NCI-H526 (cell line): ENCODE measurements at places on chromosomes 11 and 22.

DNA sequence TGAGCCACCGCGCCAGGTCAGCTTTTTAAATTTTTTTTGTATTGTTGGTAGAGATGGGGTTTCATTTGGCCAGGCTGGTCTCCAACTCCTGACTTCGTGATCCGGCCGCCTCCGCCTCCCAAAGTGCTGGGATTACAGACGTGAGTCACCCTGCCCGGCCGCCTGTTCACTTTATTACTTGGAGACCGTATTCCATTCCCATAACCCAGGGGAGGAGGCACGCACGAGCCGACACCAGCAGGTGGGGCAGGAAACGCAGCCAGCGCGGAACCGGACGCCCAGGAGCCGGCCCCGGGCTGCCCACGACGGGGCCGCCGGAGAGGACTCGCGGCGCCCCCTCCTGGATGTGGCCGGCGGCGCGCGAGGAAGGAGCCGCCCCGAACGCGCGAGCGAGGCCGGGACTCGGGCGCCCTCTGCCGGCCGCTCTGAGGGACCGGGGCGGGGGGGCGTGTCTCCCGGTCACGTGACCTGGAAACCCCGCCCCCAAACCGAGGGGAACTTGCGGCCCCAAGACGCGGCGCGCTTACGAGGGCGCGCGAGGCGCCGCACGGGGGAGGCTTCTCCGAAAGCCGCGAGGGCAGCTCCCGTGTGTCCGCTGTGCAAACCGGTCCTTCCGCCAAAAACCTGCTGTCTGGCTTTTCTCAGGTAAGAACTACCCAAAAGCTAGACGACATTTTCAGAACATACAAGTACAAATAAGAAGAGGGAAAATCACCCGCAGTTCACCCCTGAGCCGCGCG, 11.6 kb upstream of the RNH1 start:
- DNase-seq: peak; percentile 96

GRCh38 chr11:24683583-24683982, 186.7 kb downstream of the LUZP2 start:
- DNase-seq: no peak

GRCh38 chr22:50313021-50313420, 5.6 kb upstream of the PLXNB2 start:
- DNase-seq: no peak

GRCh38 chr11:94183886-94184264, 55.2 kb downstream of the PANX1 start:
- DNase-seq: peak; percentile 80

- no peak for DNase-seq
These were observed 228.9 kb downstream of the GUCY1A2 start for GRCh38 chr11:106789406-106789805.

GRCh38 chr11:17724020-17724908, 4.9 kb downstream of the MYOD1 start:
- no peak for DNase-seq

DNA sequence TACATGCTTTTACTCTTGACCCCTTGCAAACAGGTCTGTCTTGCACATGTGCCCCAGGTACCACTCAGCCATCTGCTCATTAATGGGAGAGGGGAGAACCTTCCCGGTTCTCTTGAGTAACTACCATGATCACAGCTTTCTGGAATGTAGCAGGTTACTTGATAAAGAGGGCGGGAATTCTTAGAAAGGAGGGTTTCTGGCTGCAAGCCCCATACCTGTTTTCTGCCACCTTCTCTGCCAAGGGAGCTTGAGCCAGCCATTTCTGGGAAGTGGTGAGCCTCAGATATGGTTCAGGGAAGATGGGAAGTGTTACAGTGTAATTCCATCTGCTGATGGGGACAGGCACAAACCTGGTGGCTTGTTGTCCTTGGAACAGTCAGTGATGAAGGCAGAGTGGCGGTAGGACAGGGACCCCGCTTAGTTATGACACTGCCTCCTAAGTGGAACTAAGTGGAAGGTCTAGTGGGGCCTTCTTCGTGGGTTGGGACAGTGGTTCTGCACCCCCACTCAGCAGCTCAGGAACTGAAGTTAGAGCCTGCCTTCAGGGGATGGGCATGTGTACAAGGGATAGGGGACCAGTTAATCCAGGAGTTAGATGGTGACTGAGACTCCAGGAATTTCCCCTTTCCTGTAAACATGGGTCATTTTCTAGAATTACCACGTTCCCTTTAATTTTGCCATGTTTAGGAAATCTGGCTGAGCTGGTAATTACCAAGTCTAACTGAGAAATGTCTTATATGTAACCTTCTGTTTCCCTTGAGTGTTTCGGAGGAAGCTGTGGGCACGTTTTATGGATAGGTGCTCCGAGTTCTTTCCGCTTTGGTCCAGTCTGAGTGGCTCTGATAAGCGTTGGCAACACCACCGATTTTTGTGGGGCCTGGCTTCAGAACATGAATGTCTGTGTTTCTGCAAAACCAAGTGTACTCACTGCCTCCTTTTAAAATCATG, 35.3 kb downstream of the BCR start:
- no peak for DNase-seq

- no peak for DNase-seq
These were observed 10.2 kb upstream of the MPPED1 start for GRCh38 chr22:43401661-43402060.

DNA sequence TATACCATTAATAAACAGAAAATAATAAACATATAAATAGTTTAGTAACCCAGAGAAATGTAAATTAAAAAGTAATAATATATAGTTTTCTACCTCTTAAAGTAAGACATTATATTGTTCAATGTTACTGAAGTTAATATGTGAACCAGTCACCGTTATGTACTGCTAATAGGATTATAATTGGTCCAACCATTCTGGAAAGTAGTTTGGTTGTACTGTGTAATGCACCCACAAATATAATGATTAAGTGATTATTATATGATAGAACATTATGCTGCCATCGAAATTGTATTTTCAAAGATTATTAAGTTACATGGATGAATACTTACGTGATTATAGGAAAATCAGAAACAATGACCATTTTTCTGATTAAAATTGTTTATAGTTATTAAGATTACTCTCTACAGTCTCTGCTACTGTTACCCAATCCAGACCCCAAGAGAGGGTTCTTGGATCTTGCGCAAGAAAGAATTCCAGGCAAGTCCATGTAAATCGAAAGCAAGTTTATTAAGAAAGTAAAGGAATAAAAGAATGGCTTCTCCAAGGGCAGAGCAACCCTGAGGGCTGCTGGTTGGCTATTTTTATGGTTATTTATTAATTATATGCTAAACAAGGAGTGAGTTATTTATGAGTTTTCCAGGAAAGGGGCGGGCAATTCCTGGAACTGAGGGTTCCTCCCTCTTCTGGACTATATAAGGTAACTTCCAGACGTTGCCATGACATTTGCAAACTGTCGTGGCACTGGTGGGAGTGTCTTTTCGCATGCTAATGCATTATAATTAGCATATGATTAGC, 50.1 kb downstream of the ACER3 start:
- DNase-seq: no peak

DNA sequence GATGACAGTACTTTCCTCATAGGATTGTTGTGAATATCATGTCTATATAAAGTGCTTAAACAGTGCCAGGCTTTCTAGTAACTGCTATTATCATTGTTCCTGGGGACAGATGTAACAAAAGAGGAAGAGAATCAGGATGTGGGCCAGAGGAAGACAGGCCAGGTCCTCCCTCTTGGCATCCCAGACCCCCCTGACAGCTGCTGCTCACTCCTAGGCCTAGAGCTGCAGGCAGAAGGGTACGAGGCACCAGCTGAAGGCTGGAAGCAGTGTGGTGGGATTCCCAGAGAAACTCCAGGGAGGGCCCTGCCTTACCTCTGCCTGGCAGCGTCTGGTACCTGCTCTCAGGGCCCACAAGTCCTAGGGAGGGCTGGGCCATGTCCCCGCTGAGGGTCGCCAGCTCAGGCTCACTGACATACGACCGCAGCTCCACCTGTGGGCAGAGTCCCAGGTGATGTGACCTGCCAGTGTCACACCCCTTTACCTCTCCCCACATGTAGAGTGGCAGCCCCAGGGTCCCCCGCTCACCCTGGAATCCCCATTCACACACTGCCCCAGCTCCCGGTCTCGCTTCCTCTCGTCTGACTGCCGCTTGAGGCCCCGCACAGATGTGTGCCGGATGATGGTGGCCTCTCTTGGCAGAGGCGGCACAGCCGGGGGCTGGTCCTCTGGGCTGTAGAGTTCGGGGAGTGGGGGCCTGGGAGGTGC, 52.2 kb downstream of the C11orf58 start:
- no peak for DNase-seq

GRCh38 chr11:73249304-73249703, 22.8 kb upstream of the P2RY6 start:
- no peak for DNase-seq

DNA sequence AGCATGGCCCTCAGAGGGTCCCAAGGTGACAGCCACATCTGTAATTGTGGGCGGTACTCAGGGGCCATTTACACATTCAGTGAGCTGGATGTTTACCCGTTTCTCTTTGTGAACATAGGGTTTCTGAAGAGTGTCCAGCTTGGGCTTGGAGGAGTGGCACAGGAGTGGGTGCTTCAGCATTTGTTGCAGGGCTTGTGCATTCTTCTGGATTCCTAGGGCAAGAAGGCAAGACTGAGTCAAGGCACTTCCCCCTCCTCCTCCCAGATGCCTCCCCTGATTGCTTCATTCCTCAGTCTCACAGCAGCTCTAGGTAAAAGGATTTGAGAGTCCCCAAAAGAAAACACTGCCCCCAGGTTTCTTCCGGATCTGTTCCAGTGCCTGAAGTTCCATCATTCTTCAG, 95.4 kb downstream of the RNF169 start:
- DNase-seq: no peak

GRCh38 chr11:81870066-81870412, 863.6 kb downstream of the FAM181B start:
- no peak for DNase-seq

GRCh38 chr11:134278356-134278755, 2.2 kb downstream of the GLB1L3 start:
- DNase-seq: no peak

- peak; percentile 69 for DNase-seq
These were observed at the start of gene NOL12 for GRCh38 chr22:37686002-37686982. Gene NOL12, plus strand, starts transcription at chr22:37686343. Its CDS starts 50 bp downstream, at chr22:37686393.

GRCh38 chr11:71139516-71140205, 112.7 kb downstream of the SHANK2 start:
- no peak for DNase-seq

DNA sequence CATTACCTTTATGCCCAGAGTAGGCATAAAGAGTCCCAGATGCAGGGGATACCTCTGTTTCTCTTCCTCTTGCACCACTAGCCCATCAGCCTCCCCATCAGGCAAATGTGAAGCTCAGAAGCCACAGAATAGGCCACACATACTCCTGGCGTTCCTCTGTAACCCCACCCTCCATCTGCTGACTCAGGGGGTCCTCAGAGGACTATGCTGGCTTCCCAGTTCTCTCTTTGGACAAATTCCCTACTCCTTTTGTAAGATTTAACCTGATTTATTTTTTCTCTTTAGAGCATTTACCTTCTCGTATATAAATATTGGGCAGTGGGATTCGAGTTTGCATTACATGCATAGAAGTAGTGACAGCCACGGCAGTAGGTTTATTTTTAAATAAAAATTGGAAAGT, 262.3 kb upstream of the CADM1 start:
- no peak for DNase-seq

DNA sequence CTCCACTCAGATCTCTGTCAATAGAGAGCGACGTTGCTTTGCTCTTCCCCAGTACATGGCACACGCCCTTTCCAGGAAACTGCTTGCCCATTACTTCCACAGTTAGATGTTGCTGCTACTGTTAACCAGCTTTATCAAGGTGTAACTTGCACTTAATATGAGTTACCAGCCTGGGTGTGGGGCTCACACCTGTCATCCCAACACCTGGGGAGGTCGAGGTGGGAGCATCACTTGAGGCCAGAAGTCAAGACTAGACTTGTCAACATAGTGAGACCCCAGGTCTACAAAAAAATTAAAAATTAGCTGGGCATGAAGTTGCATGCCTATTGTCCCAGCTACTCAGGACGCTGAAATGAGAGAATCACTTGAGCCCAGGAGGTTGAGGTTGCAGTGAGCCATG, 177.1 kb upstream of the B3GAT1 start:
- DNase-seq: peak; percentile 57

DNA sequence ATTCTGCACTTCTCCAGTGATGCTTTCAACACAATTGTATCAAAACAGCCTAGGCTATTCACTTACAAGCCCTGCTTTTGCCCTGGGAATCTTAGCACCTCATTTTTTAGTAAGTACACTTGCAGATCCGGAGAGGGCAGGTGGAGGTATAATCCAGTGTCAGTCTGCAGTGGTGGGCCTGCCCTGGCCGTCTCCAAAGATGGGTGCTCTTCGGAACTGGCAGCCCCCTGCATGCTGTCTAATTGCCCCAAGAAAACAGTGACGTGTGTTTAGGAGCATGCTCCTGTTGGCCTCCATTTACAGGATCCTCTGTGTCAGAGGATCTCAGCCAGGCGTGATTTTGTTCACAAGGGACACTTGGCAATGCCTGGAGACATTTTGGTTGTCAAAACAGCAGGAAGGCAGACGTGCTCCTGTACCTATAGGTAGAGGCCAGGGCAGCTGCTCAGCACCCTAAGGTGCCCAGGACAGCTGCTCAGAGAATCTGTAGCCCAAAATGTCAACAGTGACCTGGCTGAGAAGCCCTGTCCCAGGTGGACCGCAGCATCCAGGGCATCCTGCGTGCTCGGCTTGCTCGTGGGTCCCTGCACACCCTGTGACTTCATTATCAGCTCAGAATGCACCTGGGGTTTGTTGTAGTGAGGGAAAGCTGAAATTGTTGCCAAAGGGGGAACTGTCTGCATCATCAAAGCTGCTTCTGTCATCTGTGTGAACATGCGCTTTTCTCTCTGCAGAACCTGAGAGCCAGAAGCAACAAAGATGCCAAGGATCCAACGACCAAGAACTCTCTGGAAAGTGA, 90.7 kb downstream of the BCR start:
- DNase-seq: no peak

GRCh38 chr22:49359076-49359475, 468.6 kb downstream of the BRD1 start:
- no peak for DNase-seq

DNA sequence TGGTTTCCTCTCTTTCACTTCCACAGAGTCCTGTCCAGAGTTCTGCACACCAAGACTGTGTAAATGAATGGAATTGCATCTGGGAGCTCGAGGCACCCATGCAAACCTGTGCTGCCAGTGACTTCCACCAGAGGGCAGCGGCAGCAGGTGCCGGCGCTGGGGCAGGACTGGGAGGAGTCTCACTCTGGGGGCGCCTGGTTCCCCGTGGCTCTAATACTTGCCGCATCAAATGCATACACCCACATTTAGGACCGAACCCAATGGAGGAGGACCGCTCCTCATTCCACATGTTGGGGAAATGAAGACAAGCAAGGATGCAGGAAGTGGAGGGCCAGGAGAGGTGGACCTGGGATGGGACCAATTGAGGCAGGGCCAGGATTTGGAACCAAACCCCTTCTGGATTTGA, 1.1 kb upstream of the CD6 start:
- peak; percentile 66 for DNase-seq

GRCh38 chr11:104256525-104256924, 92.6 kb upstream of the PDGFD start:
- no peak for DNase-seq

DNA sequence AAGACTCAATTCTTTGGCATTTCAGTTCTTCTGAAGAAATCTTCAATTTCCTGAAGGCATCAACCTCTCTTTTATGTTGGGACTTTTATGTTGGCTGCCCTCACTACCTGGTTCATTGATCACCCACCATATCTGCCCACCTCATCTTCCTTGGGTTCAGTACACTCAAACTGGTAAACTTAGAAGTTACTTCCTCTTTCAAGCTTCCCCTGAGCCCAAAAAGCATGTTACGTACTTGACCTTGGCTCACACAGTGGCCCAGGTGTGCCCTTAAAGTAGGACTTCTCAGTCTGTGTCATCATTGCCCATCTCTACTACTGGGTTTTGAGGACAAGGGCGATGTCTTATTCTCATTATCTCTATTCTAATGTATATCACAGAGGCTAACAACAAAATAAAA, 86.1 kb downstream of the GRIA4 start:
- no peak for DNase-seq

- no peak for DNase-seq
These were observed 93.4 kb downstream of the MYO18B start for GRCh38 chr22:25835348-25835747.
